Muscle of leg (tissue), 16 donors: ENCODE measurements at places on chromosomes 3 and 15. TPM values are rescaled to one million over a fixed set of nuclear protein-coding genes. Genes with fewer than 3 reads are reported as not detected.

Gene C3orf22
- polyA plus RNA-seq = 0.35 TPM

Gene FGF12
- 4.7 TPM for polyA plus RNA-seq

Gene EBLN2
- 2.1 TPM for polyA plus RNA-seq

Gene THSD4
- polyA plus RNA-seq = 33.8 TPM

DNA sequence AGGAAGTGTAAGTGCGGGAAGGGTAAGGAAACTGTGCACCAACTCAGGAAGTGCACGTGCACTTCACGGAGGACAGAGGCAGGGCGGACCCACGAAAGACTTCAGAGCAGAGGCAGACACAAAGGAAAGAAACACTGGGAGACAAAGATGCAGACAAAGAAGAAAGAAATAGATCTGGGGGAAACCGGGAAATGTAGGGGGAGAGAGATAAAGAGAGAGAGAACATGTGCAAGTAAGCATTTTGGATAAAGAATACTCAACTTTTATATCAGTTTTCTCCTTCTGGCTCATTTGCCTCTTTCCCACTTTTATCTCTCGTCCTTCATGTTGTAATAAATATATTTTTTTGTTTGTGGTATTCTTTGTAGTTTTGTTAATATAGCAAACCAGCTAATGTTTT, 204.2 kb downstream of the WDR72 start:
- no peak for DNase-seq

DNA sequence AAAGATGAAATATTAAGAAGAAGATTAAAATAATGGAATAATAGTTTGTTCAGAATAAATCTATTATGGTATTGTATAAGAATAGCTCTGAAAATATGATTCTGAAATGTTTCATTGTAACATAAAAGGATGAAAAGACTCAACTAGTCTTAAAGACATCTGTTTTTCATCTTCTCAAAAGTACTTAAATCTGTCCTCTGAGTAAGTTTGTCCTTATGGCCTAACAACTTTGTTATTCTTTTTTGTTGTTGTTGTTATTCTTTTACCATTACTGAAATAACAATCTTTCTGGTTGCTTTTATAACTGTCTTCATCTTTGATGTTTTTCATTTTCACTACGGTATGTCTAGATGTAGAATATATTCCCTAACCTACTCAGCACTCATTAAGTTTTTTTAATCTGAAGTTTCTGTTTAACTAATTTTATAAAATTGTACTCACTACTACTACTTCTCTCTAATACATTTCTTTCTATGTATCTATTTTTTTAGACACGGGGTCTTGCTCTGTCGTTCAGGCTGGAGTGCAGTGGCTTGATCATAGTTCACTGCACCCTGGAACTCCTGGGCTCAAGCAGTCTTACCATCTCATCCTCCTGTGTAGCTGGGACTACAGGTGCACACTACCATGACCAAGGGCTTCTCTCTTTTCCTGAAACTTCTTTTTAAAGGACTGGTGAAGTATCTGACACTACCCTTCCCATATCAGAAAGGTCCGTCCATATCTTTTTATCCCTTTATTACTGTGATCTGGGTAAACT, 240.7 kb downstream of the PCCB start:
- no peak for DNase-seq

- no peak for DNase-seq
Observed at GRCh38 chr15:52546031-52546751, 17.5 kb upstream of the MYO5A start.

DNA sequence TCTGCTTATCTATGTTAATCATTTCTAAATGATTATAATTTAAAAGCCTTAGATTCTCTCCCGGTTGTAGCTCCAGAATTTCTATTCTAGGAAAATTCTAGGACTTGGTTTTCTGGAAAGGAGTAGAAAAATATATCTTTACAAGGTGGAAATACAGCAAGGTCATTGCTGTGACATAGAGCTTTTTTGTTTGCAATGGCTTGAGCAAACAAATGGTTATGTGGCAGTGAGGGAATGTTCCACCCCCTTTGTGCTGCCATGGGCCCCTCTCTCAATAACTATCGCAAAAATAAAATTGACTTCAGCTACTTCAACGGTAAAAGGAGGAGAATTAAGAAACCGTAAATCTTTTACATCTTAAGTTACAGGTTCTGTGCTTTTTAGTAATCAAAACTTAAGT, 517.1 kb downstream of the EPHA3 start:
- DNase-seq = no peak

DNA sequence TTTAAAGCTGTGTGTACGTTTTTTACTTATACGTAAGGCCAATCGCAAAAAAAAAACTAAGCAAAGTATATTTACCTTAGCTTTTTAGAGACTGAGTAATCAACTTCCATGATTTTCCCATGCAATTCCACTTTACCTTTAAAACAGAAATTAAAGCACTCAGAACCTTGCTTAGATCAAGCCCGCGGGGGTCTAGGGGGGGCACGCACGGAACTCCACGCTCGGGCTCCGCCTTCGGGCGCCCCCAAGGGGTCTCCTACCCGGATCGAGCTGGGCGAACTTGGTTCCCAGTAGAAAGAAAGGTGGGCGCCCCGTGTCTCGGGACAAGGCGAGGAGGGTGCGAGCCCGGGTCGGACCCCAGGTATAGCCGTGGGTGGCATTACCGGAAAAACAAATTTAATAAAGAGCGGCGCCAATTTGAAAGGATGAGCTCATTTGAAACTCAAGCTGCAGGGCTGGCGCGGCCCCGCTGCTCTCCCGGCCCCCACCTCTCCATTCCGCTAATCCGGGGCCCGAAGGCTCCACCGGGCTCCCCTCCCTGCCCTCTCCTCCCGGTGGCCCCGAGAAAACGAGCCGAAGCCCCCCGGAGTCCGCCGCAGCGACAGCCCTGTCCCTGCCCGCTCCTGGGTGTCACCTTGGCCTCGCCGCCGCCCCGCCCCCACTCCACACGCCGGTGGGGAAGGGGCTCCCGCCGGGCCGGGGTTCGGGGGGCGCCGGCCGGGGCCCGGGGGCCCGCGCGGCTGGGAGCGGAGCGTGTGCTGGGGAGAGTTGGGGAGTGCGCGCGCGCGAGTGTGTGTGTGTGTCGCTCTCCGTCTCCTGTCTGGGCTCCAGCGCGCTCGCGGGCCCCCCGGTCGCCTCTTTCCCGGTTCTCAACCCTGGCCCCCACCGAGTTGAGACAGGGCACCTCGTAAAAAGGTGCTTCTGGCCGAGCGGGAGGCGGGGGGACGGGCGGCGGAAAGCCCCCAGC, 1.5 kb downstream of the IGF2BP2 start:
- peak; percentile 75 for DNase-seq
